ENCODE measurements at places on chromosomes 1 and 21.

- no peak for DNase-seq
Measured at GRCh38 chr21:45365608-45366241, 39.2 kb upstream of the COL18A1 start.

DNA sequence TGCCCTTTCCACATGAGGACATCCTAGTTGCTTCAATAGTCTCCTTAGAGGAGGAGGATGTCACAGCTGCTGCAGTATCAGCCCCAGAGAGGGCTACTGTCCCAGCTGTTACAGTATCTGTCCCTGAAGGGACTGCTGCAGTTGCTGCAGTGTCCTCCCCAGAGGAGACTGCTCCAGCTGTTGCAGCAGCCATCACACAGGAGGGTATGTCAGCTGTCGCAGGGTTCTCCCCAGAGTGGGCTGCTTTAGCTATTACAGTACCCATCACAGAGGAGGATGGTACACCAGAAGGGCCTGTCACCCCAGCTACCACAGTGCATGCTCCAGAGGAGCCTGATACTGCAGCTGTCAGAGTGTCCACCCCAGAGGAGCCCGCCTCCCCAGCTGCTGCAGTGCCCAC lies 78.5 kb upstream of the BMP8A start:
- no peak for DNase-seq

DNA sequence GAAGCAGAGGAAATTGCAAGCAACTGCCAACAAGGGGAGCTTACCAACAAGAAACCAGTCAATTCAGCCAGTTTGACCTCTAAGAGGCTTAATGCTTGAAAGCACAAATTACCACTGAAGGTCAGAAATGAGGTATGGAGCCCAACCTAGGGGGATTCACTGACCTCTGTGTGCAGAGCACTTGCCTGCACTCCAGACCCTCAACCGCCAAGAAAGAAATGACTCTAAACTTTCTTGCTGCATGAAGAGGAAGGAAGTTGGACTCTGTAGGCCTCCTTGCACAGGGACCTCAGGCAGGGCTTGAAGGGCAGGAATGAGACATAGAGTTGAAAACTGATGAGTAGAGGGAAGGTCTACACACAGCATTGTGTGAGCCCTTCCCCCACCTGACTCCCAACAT lies 10.0 kb downstream of the ARMH1 start:
- DNase-seq, result no peak

- no peak for DNase-seq
Measured at GRCh38 chr1:6317098-6317760, 56.3 kb upstream of the GPR153 start.

DNA sequence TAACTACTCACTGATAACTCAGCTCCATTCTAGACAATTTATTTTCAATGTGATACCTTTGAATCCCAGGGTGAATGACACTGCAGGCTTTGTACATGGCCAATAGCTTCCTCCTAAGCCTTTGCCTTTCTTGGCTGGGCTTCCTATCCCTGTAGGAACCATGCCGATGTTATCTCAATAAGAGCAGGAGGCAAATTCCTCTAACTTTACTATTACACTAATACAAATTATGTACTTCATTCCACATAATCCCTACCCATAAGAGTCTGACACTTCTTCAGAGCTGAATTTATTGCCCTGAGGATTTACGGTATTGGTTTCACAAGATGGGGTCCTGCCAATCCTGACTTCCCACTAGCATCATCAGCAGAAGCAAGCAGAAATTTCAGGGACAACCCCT lies 14.0 kb downstream of the TGFBR3 start:
- DNase-seq, result no peak
